ENCODE measurements at places on chromosomes 7 and 10.
A peak's percentile ranks its signal among the peaks of the same experiment; 100 is the strongest.

DNA sequence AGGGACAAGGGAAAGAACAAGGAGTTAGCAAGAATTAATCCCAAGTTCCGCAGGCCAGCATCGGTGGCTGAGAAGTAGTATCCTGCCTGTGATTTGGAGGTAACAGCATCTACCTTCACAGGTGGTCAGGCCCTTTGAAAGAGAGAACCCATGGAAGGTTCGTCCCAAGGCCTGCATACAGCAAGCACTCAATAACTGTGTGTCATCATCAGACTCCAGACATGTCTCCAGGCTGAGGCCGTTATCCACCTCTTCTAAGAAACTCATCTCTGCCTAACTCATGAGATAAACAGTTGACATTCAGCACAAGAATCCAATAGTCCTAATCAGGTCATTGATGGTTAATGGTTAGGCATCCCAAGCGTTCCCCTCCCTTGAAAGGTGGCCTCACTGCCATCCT lies 45.0 kb downstream of the CTBP2 start:
- no peak for DNase-seq

- DNase-seq: no peak
These were observed 95.2 kb upstream of the JCAD start for GRCh38 chr10:30154561-30154960.

DNA sequence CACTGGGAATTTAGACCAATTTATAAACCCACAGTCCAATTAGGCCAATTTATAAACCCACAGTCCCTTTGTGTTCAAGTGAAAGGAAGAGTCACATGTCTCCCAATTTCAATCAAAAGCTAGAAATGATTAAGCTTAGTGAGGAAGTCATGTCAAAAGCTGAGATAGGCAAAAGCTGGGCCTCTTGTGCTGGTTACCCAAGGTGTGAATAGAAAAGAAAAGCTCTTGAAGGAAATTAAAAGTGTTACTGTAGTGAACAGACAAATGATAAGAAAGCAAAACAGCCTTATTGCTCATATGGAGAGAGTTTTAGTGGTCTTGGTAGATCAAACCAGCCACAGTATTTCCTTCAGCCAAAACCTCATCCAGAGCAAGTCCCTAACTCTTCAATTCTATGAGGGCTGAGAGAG lies 245.0 kb downstream of the HDAC9 start:
- DNase-seq: no peak

- DNase-seq: peak; percentile 63
These were observed 18.0 kb upstream of the MEST start for GRCh38 chr7:130473876-130474275.

- DNase-seq: peak; percentile 38
These were observed 134.7 kb downstream of the DNAJB6 start for GRCh38 chr7:157471259-157472125.

DNA sequence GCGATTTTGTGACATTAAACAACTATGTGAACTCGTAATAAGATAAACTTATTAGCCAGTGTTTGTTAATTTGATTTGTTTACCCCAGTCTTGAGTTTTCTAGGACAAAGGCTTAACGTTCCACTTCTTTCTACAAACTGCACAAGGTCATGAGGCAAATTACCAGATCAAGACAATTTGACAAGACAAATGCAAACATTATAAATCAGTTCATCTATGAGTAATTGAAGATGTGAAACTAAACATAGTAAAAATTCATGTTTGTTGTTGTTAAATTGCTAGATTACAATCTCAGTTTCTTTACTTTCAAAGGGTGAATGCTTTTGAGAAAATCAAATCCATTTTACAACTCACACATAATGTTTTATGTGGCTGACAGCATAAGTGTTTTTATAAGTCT lies 13.4 kb upstream of the ZNF804B start:
- no peak for DNase-seq

- DNase-seq: no peak
These were observed 711.0 kb upstream of the LRRTM3 start for GRCh38 chr10:66214721-66215404.

- no peak for DNase-seq
These were observed 178.0 kb downstream of the SRPK2 start for GRCh38 chr7:105210721-105211205.

DNA sequence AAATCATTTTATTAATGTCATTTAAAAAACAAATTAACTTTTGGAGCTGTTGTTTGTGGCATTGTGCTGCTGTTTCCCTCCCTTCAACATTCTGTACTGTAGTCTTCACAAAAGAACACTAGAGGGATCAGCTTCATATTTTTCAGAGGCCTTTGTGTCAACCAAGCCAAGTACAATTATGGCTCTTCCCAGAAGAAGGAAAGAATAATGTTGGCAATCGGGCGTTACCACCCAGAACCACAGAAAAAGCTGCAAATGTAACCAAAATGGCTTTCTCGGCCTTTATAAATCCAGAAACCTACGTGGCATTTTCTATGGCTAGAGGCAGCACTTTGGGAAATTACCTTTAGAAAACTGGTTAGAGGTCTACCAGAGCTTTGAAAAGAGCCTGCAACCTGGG lies 98.8 kb upstream of the COL1A2 start:
- DNase-seq: no peak

DNA sequence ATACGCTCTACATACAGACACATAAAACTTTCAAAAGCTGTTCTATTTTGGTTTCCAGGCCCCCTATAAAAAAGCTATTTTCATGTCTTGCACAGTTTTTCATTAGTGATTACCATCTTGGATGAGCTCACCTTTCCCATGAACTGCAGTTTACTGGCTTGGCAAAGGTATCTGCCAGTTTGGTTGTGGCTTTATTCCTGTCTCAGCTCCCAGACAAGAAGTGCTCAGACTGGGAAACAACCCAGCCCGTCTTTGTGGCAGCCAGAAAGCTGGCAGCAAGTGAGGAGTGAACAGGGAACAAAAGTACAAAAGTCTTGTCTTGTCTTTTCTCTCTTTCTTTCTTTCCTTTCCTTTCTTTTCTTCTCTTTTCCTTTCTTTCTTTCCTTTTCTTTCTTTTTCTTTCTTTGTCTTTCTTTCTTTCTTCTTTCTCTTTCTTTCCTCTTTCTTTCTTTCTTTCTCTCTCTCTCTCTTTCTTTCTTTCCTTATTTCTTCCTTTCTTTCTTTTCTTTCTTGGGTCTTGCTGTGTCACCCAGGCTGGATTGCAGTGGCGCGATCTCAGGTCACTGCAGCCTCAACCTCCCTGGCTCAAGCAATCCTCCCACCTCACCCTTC lies 138.8 kb downstream of the CFAP58 start:
- no peak for DNase-seq

DNA sequence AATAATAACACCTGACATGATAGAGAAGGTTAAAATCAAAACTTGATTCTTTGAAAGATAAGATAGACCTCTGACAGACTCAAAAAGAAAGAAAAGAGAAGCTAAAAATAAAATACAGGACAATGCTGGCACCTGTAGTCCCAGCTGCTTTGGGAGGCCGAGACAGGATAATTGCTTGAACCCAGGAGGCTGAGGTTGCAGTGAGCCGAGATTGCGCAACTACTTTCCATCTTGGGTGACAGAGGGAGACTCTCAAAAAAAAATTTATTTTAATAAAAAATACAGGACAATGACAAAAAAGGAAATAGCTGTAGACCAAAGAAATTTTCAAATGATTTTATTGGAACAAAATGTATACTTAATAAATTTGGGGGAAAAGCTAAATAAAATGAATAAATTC lies 263.2 kb downstream of the SDK1 start:
- no peak for DNase-seq

DNA sequence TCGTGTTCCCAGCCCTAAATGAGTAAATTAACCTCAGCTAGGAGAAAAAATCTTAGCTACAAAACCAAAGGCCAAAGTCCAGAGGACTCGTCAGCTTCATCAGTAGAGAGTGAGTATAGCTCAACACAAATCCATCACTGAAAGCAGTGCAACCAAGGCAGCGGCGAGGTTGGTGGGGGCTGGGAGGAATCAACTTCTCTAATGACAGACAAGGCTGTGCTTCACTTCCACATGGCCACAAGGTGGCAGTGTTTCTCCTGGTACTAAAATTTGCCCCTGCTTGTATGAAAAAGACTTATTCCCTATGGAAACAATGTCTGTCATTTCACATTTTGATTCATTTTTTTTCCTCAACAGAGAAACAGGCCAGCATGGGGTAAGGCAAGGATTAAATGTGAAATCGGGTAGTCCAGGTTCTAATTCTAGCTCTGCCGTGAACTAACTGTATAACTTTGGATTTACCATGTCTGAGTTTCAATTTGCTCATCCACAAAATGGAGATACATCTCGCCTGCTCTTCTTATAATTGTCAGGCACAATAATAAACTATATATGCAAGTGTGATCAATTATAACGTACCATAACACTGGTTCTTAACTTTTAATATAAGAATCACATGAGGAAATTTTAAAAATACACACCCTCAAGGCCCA lies 39.3 kb downstream of the FAS start:
- DNase-seq: peak; percentile 69

DNA sequence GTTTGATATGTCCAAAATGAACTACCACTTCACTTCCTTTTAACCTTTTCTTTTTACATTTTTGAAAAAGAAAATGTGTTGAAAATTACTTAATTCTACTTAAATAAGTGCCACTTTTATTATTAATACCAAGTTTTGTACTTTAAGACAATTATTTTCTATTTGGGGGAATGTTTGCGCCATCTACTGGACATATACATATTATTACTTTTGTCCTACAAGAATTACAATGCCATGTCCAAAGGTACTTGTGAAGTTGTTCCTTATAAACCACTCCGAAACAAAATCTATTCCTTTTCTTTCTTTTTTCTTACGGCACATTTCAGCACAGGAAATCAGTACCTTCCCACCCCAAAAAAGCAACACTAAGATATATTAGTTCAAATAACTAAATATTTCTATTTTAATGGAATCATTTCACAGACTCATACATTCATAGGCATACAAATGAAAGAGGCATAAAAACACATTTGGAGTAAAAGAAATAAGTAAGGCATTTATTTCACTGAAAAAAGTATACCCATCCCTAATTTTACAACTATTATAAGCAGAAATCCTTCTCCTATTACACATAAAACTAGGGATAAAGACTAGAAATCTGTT lies 169.9 kb downstream of the RNF133 start:
- no peak for DNase-seq

DNA sequence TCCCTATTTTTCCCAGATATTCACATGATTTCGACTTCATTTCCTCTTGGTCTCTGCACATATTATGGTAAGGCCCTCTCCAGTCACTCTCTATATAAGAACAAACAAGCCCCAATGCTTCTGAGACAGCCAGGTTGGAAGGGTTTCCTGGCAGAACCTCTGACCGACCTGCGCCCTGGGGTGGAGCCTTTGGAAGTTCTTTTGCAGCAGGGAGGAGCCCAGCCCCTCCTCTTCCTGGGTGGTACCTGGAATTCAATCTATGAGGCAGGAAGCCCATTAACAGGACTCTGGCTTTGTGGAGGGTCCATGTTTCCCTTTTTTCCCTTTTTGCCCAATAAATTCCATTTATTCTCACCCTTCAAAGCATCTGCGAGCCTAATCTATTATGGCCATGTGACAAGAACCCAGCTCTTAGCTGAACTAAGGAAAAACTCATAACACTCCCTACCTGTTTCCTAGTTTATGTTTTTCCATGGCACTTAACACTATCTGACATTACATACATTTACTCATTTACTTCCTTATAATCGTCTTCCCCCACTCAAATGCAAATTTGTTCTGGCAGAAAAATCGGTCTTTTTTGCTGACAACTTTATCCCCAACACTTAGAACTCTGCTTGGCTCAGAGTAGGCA lies 92.5 kb upstream of the FRMD4A start:
- no peak for DNase-seq

- no peak for DNase-seq
These were observed 108.1 kb downstream of the CFTR start for GRCh38 chr7:117587931-117588330.

DNA sequence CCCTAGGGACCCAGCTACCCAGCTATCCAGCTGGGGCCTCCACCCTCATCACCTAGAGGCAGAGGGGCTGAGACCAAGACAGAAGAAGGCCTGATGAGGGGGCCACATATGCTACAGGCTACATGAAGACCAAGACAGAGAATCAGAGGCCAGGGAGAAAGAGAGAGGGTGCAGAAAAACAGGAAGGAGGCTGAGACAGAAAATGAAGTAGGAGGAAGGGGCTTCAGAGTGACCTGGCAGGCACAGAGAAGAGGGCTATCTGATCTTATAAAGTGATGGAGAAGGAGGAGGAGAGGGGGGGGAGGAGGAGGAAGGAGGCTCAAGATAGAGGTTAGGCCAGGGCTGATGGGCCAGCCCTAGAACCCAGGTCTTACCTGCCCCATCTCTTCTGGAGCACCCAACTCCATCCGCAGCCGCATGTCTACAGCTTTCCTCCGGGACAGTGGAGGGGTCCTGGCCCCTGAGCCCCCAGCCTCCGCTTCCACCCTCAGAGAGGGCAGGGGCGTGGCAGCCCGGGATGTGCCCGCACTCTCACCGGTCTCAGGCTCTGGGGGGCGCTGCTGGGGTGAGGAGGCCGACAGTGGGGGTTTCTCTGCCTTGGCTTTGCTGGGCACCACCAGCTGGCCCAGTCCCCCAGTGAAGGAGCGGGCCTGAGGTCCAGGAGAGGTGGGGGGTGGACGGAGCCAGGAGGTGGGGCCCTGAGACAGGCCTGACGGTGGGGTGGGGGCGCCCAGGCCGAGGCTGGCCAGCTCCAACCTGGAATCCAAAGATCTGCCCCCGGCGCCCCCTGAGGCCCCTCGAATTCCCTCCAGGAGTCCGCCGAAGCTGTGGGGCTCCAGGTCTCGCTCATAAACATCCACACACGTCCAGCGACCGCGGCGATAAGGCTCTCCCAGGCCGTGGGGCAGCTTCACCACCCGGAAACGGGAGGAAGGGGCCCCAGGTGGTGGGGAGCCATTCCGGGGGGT lies 1.8 kb downstream of the TSC22D4 start:
- DNase-seq: no peak

- no peak for DNase-seq
These were observed 127.4 kb upstream of the AGR3 start for GRCh38 chr7:17009007-17009719.

GRCh38 chr7:18290223-18290622 lies 205.3 kb upstream of the HDAC9 start:
- no peak for DNase-seq

DNA sequence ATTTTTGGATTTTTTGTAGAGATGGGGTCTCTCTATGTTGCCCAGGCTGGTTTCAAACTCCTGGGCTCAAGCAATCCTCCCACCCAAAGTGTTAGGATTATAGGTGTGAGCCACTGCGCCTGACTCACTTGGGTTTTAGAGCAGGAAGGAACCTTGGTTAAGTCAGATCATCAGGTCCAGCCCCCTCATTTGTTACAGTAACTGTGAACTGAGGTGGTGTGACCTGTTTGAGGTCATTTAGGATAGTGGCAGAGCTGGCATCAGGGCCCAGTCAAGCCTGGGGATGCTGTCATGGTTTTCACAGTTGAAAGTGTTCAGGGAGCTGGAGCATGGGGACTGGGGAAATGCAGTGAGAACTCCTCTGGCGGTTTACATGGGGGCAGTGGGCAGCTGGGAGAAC lies 159.6 kb downstream of the TAX1BP1 start:
- DNase-seq: no peak

Measured in islet precursor cell (in vitro differentiated cells).